Dermis blood vessel endothelial cell (primary cell): ENCODE measurements at places on chromosomes 4 and X. TPM values are rescaled to one million over a fixed set of nuclear protein-coding genes. Genes with fewer than 3 reads are reported as not detected.

Gene GABRG1
- total RNA-seq = not detected in 2 replicates

Gene USP53
- total RNA-seq = 23.8 and 39.2 TPM in 2 replicates

Gene ART3
- total RNA-seq = not detected in 2 replicates

Gene RAB33A
- 0.17 and 0.42 TPM in 2 replicates for total RNA-seq

Gene FAM193A
- total RNA-seq = 12.4 and 16.4 TPM in 2 replicates

Gene CDKL2
- 0.14 and 0.34 TPM in 2 replicates for total RNA-seq

Gene POLN
- 2.7 and 5.8 TPM in 2 replicates for total RNA-seq

Gene SSX3
- not detected in 2 replicates for total RNA-seq

Gene SMIM10
- total RNA-seq = 1.4 and 2.6 TPM in 2 replicates
